ENCODE measurements at places on chromosomes 4 and X. TPM values are rescaled to one million over a fixed set of nuclear protein-coding genes. Genes with fewer than 3 reads are reported as not detected.

Gene RNF128
- total RNA-seq, result 0.49 TPM

Gene RBM47
- 84.3 TPM for total RNA-seq

Gene HS6ST2
- total RNA-seq, result not detected

Gene USP46
- total RNA-seq, result 10.9 TPM

Gene RNF150
- total RNA-seq, result 8.6 TPM

Gene SMC1A
- total RNA-seq, result 29.5 TPM

Data from subcutaneous adipose tissue (tissue), 4 donors.